ENCODE measurements at places on chromosomes 11 and 22. TPM values are rescaled to one million over a fixed set of nuclear protein-coding genes. Genes with fewer than 3 reads are reported as not detected.

Gene VSIG10L2
- not detected for total RNA-seq

Gene SUSD2
- total RNA-seq, result 49.5 TPM

Gene MUC6
- total RNA-seq, result not detected

Gene ELFN2
- 7.6 TPM for total RNA-seq

Gene KLHL35
- 0.51 TPM for total RNA-seq

Gene GP1BB
- total RNA-seq, result 1.3 TPM

Gene SLC43A3
- total RNA-seq, result 0.62 TPM

Gene SYT13
- total RNA-seq, result 7.7 TPM

Gene ZDHHC13
- 18.1 TPM for total RNA-seq

Gene MPPED1
- total RNA-seq, result not detected

Gene SERPING1
- total RNA-seq, result 1.7 TPM

Gene SCN4B
- total RNA-seq, result 0.07 TPM

Gene CAPN5
- total RNA-seq, result 7.2 TPM

Gene OR2AG1
- not detected for total RNA-seq

Gene MRGPRF
- 0.18 TPM for total RNA-seq

Gene CHRDL2
- total RNA-seq, result 4.0 TPM

Gene OR52E8
- not detected for total RNA-seq

Gene ABCG4
- total RNA-seq, result 0.18 TPM

Gene PTPRCAP
- total RNA-seq, result 0.33 TPM

Gene CD3E
- not detected for total RNA-seq

Gene GRM5
- total RNA-seq, result not detected

Gene RBX1
- total RNA-seq, result 53.1 TPM

Gene PARVB
- 42.0 TPM for total RNA-seq

Gene MYOD1
- not detected for total RNA-seq

Gene RAB36
- 8.1 TPM for total RNA-seq

Gene TRIM68
- total RNA-seq, result 6.9 TPM

Gene GRIK4
- total RNA-seq, result not detected

Gene FIBIN
- total RNA-seq, result not detected

Gene PGA4
- not detected for total RNA-seq

Gene POU2AF1
- total RNA-seq, result not detected

Gene CNTN5
- not detected for total RNA-seq
